ENCODE measurements at places on chromosomes 3 and 15. TPM values are rescaled to one million over a fixed set of nuclear protein-coding genes. Genes with fewer than 3 reads are reported as not detected.

Gene FANCD2OS
- not detected for total RNA-seq

Gene GOLGA6B
- total RNA-seq, result not detected

Gene SLC15A2
- 0.74 TPM for total RNA-seq

Gene SUCNR1
- 0.04 TPM for total RNA-seq

GRCh38 chr3:172224560-172225214 is 185.3 kb downstream of the FNDC3B start:
- DNase-seq, result no peak
- no peak overlapping the region for H3K27ac ChIP-seq
- peaks cover 2% of the 10 kb centered on the region for H3K4me1 ChIP-seq
- peaks cover 14% of the 10 kb centered on the region for H3K36me3 ChIP-seq
- H3K27me3 ChIP-seq, result no peaks in the 10 kb centered on the region
- no peak overlapping the region for H3K4me3 ChIP-seq

- no peak for DNase-seq
- H3K36me3 ChIP-seq, result no peaks in the 10 kb centered on the region
- H3K4me3 ChIP-seq, result no peak overlapping the region
- no peaks in the 10 kb centered on the region for H3K27me3 ChIP-seq
- no peaks in the 10 kb centered on the region for H3K4me1 ChIP-seq
Observed at GRCh38 chr3:175493301-175493700, 634.2 kb downstream of the NAALADL2 start.

DNA sequence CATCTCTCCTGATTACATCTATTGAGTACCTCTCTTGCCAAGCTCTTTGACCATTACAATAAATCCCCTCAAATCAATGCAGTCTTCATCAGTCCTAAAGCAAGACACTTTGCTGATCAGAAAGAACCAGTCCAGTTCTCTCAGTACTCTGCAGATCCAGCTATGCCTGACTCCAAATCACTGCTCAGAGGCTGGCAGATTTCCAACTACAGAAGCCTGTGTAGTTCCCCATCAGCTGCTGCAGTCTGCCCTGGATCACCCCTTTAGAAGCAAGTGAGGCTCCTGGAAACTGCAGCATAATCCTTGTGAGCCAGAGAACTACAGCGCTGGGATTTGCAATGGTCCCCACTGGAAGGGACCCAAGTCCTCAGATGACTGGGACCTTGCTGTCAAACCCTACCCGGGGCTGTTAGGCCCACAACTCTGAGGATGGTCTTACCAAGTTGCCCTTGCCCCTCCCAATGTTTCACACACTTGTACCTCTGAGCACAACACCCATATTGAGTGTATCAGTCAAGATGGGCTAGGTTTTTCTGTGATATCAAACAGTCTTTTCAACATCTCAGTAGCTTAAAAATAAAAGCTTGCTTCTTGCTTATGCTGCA is 81.9 kb upstream of the TOPAZ1 start:
- no peak overlapping the region for H3K4me3 ChIP-seq
- H3K27me3 ChIP-seq, result peaks cover 34% of the 10 kb centered on the region
- no peaks in the 10 kb centered on the region for H3K4me1 ChIP-seq

DNA sequence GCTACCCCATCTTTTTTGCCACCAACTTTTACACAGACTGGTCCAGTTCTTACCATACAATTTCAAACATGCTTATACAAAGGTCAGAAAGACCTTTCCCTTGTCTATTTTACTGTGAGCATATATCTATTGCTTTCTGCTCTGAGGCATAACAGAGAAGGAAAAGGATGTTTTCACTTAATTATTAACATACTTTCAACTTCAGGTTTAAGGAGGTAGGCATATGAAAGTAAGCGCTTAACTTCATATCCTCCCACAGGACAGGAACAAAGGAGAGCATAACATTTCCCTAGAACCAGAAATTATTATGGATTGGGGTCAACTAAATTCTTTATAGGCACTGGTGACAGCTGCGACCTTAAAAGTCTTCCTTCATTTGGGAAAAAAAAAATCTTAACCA is 1.1 kb downstream of the MYEF2 start:
- H3K36me3 ChIP-seq, result peaks cover 20% of the 10 kb centered on the region
- peaks cover 7% of the 10 kb centered on the region for H3K27me3 ChIP-seq
- peak overlapping the region; percentile 85 for H3K27ac ChIP-seq
- H3K4me3 ChIP-seq, result peak overlapping the region; percentile 87
- DNase-seq, result no peak

GRCh38 chr15:77475001-77475400 is 54.3 kb downstream of the HMG20A start:
- DNase-seq, result no peak
- H3K27ac ChIP-seq, result no peak overlapping the region
- H3K27me3 ChIP-seq, result no peaks in the 10 kb centered on the region
- H3K4me1 ChIP-seq, result peaks cover 6% of the 10 kb centered on the region

- DNase-seq, result no peak
- no peaks in the 10 kb centered on the region for H3K27me3 ChIP-seq
- no peak overlapping the region for H3K4me3 ChIP-seq
- H3K4me1 ChIP-seq, result no peaks in the 10 kb centered on the region
- no peak overlapping the region for H3K27ac ChIP-seq
Observed at GRCh38 chr3:160302806-160303205, 77.6 kb downstream of the C3orf80 start.

- no peaks in the 10 kb centered on the region for H3K36me3 ChIP-seq
- H3K4me3 ChIP-seq, result no peak overlapping the region
- no peak overlapping the region for H3K27ac ChIP-seq
- H3K4me1 ChIP-seq, result no peaks in the 10 kb centered on the region
- no peaks in the 10 kb centered on the region for H3K27me3 ChIP-seq
- DNase-seq, result peak; percentile 46
Observed at GRCh38 chr15:72285927-72286516, 13.7 kb upstream of the PARP6 start.

DNA sequence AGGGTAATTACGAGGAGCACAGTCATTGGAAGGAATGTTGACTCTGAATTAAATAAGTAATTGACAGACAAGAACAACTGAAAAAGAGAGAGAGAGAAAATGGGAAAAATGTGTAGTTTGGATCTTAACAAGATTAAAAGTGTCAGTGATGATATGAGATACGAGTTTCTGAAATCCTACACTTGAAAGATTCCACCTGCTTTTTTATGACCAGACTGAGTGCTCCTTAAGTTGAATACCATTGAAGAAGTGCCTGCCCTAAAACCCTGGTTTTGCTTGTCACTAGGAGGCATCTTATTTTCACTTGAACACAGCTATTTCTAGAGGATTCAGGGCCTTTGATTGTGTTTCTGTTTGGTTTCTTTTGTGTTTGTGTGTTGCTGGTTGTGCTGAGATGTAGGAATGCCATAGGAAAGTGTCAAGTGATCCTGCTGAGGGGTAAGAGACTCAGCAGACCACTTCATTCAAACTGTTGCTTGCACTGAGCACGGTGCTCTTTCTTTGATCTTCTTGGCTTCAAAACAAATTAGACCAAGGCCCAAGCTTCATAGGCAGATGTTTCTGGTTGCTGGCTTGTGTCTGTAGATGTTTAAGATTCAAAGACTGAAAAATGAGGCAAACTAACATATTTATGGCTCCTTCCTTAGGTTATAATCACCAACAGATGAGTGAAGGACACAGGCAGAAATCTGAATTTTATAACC is 17.2 kb upstream of the ABHD10 start:
- no peaks in the 10 kb centered on the region for H3K36me3 ChIP-seq
- H3K4me3 ChIP-seq, result no peak overlapping the region
- no peak overlapping the region for H3K27ac ChIP-seq
- DNase-seq, result no peak

GRCh38 chr3:160052385-160053047 is 63.9 kb downstream of the IL12A start:
- no peaks in the 10 kb centered on the region for H3K4me1 ChIP-seq
- no peaks in the 10 kb centered on the region for H3K36me3 ChIP-seq
- peaks cover 7% of the 10 kb centered on the region for H3K27me3 ChIP-seq
- no peak for DNase-seq

DNA sequence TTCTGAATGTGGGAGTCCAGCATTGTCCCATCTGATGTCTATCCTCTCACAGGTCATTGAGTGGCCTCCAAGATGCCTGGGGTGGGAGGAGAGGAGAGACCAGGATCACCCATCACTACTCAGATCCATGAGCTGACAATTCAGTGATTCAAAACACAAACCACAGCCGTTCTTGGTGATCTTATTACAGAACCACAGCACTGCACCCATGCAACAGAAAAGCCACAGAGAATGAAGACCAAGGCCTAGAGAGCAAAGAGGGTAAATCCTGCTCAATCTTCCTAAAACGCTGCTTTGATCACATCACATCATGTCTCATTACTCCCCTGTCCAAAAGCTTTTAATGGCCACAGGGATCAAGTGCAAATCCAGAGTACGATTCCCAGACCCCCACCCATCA is 23.5 kb downstream of the ANP32A start:
- DNase-seq, result peak; percentile 36
- H3K27ac ChIP-seq, result peak overlapping the region; percentile 84
- H3K27me3 ChIP-seq, result no peaks in the 10 kb centered on the region

GRCh38 chr3:57596495-57597126 is 533 bp downstream of the ARF4 start:
- H3K27me3 ChIP-seq, result no peaks in the 10 kb centered on the region
- H3K4me3 ChIP-seq, result peak overlapping the region; percentile 94
- peak; percentile 64 for DNase-seq

- H3K27ac ChIP-seq, result peak overlapping the region; percentile 87
- no peak overlapping the region for H3K4me3 ChIP-seq
- H3K27me3 ChIP-seq, result no peaks in the 10 kb centered on the region
- no peaks in the 10 kb centered on the region for H3K36me3 ChIP-seq
- H3K4me1 ChIP-seq, result peaks cover 21% of the 10 kb centered on the region
- DNase-seq, result no peak
Observed at GRCh38 chr3:29186131-29186599, 94.7 kb upstream of the RBMS3 start.

- peak; percentile 60 for DNase-seq
- H3K36me3 ChIP-seq, result no peaks in the 10 kb centered on the region
- no peaks in the 10 kb centered on the region for H3K27me3 ChIP-seq
- no peak overlapping the region for H3K27ac ChIP-seq
Observed at GRCh38 chr3:127544192-127544802, 46.2 kb downstream of the TPRA1 start.

DNA sequence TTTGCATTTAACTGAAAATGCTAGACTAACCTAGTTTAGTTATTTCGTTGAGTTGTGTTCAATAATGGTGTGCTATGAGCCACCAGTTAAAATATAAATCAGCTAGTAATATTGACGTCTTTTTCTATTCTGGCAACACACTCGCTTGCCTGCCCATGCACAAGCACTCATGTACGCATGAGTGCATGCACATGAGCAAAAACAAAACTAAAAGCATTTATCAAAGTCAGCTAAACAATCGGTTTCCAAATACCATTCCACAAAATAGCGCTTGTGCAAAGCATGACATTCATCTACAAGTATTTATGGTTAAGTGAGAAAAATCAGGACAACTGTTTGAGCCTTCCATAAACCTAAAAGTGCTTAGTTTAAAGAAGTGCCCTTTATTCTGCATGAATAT is 13.1 kb upstream of the SAMMSON start:
- no peaks in the 10 kb centered on the region for H3K4me1 ChIP-seq
- DNase-seq, result no peak
- peaks cover 10% of the 10 kb centered on the region for H3K27me3 ChIP-seq

GRCh38 chr3:31178467-31178866 is 284.0 kb upstream of the GADL1 start:
- no peak overlapping the region for H3K4me3 ChIP-seq
- H3K27ac ChIP-seq, result no peak overlapping the region
- H3K4me1 ChIP-seq, result no peaks in the 10 kb centered on the region
- no peaks in the 10 kb centered on the region for H3K27me3 ChIP-seq
- no peaks in the 10 kb centered on the region for H3K36me3 ChIP-seq

- peaks cover 11% of the 10 kb centered on the region for H3K36me3 ChIP-seq
- DNase-seq, result no peak
- no peak overlapping the region for H3K4me3 ChIP-seq
Observed at GRCh38 chr3:113630956-113631542, 65.4 kb downstream of the USF3 start.

GRCh38 chr15:69824075-69824876 is 273.4 kb downstream of the TLE3 start:
- H3K27ac ChIP-seq, result no peak overlapping the region
- H3K27me3 ChIP-seq, result peaks cover 4% of the 10 kb centered on the region
- no peaks in the 10 kb centered on the region for H3K36me3 ChIP-seq
- H3K4me3 ChIP-seq, result no peak overlapping the region

- H3K4me3 ChIP-seq, result no peak overlapping the region
- H3K4me1 ChIP-seq, result no peaks in the 10 kb centered on the region
- no peak for DNase-seq
- no peaks in the 10 kb centered on the region for H3K36me3 ChIP-seq
Observed at GRCh38 chr3:148958696-148959095, 32.6 kb upstream of the GYG1 start.

DNA sequence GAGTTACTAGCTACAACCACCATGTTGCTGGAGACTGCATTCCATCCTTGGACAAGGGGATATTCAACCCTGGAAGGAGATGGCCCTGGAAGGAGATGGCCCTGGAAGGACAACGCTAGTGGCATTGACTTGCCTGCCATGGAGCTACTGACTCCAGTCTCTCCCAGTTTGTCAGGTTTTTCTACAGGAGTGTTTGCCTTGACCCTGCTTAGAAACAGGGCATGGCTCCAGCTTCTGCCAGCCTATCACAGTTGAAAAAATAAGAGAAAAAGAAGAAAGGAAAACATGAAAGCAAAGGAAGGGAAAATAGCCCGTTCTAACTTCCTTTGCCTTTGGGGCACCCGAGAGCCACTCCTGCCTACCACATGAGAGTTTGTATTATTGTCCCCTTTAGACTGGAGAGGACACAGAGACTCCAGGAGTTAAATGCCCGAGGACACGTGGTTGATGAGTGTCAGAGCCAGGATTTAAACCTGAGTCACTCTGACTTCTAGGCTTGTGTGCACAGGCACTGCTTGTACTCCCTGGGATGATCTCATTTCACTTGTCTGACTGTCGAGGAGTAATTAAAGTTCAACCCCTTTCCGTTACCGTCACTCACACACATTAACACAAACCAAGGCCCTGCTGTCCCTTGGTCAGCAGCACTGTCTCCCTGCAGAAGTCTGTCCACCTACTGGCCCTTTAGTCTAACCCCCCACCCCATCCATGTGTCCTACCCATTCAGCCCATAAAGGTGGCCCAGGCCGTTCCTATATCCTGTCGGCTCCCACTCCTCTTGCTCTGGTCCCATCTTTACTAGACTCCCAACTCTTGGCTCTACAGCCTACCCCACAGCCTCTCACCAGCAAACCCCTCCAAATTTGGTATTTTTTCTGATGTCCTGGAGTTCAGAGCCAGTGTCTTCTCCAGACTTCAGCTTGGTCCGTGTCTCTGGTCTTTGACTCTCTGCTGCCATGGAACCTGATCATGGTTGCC is 46.1 kb downstream of the C2CD4A start:
- H3K4me1 ChIP-seq, result peaks cover 14% of the 10 kb centered on the region
- H3K27ac ChIP-seq, result no peak overlapping the region
- peaks cover 4% of the 10 kb centered on the region for H3K27me3 ChIP-seq

GRCh38 chr3:54243056-54243931 is 120.9 kb downstream of the CACNA2D3 start:
- no peaks in the 10 kb centered on the region for H3K36me3 ChIP-seq
- DNase-seq, result no peak
- no peak overlapping the region for H3K4me3 ChIP-seq
- no peak overlapping the region for H3K27ac ChIP-seq

All from activated naive CD8-positive, alpha-beta T cell treated with anti-CD3 and anti-CD28 coated beads for 36 hours (primary cell).